Mammary epithelial cell (primary cell): ENCODE measurements at places on chromosomes 4 and X. TPM values are rescaled to one million over a fixed set of nuclear protein-coding genes. Genes with fewer than 3 reads are reported as not detected.

RTL9 gene
- not detected for total RNA-seq

MND1 gene
- total RNA-seq: 0.83 TPM

EREG gene
- total RNA-seq: 44.0 and 55.5 TPM in 2 replicates

PPARGC1A gene
- total RNA-seq: not detected in 2 replicates

FAM47C gene
- not detected for total RNA-seq

USO1 gene
- total RNA-seq: 80.9 TPM

LRCH2 gene
- not detected in 2 replicates for total RNA-seq

CT45A10 gene
- total RNA-seq: not detected in 2 replicates

SRPK3 gene
- total RNA-seq: 0.33 TPM
